NCI-H1105 treated with DMSO at 0.1 percent for 48 hours (cell line): ENCODE measurements at places on chromosomes 5 and 9.
A peak's percentile ranks its signal among the peaks of the same experiment; 100 is the strongest.

GRCh38 chr5:95631255-95631958 lies 11.5 kb downstream of the GPR150 start:
- DNase-seq = no peak

DNA sequence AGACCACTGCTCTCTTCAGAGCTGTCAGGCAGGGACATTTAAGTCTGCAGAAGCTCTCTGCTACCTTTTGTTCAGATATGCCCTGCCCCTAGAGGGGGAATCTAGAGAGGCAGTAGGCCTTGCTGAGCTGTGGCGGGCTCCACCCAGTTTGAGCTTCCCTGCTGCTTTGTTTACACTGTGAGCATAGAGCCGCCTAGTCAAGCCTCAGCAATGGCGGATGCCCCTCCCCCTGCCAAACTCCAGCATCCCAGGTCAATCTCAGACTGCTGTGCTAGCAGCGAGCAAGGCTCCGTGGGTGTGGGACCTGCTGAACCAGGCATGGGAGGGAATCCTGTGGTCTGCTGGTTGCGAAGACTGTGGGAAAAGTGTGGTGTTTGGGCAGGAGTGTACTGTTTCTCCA lies 59.9 kb downstream of the CAVIN4 start:
- DNase-seq = no peak

DNA sequence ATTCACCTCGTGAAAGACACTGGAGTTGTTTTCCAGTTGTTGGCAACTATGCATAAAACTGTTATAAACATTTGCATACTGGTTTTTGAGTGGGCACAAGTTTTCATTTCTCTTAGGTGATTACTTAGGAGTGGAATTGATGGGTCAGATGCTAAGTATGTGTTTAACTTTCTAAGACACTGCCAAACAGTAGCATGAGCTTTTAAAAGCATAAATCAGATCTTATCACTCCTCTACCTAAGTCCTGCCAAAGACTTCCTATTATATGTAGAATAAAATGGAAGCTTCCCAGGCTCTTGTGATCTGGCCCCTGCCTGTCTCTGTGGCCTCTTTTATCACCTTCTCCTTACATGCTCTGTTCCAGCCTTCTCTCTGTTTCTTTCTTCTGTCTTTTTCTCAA lies 72.6 kb downstream of the SH3RF2 start:
- DNase-seq = no peak

- no peak for DNase-seq
Measured at GRCh38 chr9:15115702-15116101, 191.3 kb downstream of the TTC39B start.

- peak; percentile 19 for DNase-seq
Measured at GRCh38 chr5:109690975-109691574, 1.3 kb downstream of the MAN2A1 start.

DNA sequence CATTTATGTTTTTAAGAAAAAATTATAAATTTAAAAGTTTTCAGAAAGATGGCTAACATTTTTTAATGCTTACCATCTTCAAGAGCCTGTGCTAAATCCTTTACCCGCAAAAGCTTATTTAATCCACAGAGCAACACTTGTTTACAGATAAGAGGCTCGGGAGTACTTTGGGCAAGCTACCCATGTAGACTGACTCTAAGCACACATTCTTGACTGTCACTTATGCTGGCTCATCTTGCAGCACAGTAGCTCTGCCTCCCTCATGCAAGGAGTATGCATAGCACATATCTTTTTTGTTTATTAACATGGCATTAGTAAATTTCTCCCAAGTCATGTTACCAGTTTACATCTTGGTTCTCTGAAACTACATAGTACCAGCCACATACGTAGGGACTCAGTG lies 14.7 kb downstream of the SH3RF2 start:
- no peak for DNase-seq

- DNase-seq = no peak
Measured at GRCh38 chr9:109972026-109972882, 192.3 kb downstream of the PALM2AKAP2 start.

DNA sequence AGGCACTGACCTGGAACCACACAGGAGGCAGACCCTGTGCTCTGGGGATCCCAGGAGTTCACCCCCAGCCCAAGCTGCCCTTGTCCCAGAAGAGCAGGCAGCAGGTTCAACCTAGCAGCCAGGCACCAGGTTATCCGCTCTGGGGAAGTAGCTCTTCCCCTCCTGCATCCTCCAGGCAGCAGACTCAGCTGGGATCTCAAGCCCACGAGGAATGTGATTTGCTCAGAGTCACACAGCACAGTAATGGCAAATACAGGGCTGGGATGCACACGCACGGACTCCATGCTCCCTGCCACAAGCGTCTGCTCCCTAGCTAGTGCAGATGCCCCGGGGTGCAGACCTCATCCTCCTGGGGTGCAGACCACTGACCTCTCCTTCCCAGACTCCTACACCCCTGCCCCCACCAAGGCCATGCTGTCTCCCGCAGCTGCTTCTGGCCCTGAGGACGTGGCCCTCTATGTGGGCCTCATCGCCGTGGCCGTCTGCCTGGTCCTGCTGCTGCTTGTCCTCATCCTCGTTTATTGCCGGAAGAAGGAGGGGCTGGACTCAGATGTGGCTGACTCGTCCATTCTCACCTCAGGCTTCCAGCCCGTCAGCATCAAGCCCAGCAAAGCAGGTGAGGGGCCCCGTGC lies 25.5 kb downstream of the HK3 start:
- DNase-seq = no peak

DNA sequence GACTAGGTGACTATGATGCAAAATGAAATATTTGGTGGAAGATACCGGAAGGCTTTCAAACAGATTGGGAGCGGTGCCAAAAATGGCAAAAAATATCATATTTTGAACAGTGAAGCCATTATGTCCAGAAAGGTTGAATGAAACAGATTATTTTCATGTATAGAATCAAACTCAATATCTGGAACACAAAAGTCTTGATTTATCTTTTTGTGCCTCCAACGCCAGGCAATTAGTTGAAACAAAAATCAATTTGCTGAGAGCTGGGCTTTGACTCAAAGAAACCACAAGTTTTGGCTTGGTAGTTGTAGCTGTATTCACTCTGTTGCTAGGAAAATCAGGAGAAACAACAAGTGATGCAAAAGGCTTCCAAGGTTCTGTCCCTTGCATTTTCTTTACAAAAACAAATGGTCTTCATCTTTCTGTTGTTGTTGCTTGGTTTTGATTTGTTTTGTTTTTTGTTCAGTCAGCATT lies 421.7 kb upstream of the TYRP1 start:
- DNase-seq = no peak

DNA sequence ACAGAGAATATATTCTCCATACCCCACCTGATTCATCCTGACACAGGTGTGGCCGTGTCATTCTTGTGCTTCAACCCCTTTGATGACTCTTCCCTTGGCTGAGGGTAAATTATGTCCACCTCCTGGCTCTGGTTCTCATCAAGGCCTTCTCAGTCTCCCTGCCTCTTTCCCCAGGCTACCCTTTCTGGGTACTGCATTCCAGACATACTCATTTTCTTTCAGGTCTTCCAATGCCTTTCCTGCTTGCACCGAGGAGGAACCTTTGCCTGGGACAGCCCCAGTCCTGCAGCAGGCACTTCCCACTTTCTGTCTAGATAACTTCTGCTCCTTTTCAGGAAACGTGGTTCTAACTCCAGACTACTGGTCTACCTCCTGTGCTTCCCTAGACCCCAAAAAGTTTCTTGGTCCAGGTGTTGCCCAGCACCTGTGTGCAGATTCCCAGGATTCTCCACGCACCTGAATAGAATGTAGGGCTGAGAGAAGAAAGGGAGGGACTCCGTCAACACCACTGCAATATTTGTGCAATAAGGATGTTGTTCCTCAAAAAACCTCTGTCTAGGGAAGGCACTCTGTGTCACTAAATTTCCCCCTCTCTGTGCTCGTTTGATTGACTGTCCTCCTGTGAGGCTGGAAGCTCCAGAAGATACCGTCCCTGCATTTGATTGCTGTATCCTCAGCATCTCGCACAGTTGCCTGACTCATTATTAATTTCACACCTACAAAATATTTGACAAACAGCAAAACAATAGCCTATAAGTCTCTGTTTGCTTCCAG lies 255.4 kb upstream of the NFIL3 start:
- no peak for DNase-seq

- DNase-seq = no peak
Measured at GRCh38 chr5:504326-505154, 19.7 kb downstream of the SLC9A3 start.

DNA sequence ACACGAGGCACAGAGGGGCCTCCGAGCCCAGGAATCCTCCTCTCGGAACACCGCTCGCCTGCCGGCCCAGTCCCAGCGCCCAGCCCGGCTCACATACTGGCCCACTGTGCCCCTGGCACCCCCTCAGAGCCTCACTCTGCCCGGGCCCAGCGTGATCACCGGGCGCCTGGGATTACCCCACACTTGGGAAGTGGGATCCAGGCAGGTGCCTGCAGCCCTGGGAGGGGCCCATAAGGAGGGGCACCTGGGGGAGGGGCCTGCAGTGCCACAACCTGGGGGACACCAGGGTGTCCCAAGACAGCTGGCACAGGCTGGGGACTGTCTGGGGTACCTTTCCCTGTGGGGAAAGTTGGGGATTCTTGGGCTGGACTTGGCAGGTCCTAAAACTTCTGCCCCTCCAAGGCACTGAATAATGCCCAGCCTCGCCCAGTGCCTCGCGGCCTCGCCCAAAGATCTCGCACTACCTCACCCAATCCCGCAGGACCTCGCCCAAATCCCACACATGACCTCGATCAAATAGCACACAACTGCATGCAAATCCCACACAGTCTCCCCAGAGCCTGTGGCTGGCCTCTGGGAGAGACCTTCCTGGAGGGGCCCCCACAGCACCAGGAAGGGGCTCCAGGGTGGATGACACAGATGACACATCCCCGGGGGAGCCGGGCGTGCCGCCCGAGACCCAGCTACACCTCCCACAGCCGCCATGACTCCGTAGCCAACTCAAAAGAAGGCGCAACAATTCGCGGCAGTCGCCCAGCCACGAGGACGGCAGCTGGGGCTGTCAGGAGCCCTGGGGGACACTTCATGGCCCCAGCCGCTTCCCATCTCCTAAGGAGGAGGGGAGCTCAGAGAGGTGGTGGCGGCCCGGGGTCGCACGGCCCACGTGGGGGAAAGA lies 13.7 kb downstream of the NOTCH1 start:
- DNase-seq = no peak

DNA sequence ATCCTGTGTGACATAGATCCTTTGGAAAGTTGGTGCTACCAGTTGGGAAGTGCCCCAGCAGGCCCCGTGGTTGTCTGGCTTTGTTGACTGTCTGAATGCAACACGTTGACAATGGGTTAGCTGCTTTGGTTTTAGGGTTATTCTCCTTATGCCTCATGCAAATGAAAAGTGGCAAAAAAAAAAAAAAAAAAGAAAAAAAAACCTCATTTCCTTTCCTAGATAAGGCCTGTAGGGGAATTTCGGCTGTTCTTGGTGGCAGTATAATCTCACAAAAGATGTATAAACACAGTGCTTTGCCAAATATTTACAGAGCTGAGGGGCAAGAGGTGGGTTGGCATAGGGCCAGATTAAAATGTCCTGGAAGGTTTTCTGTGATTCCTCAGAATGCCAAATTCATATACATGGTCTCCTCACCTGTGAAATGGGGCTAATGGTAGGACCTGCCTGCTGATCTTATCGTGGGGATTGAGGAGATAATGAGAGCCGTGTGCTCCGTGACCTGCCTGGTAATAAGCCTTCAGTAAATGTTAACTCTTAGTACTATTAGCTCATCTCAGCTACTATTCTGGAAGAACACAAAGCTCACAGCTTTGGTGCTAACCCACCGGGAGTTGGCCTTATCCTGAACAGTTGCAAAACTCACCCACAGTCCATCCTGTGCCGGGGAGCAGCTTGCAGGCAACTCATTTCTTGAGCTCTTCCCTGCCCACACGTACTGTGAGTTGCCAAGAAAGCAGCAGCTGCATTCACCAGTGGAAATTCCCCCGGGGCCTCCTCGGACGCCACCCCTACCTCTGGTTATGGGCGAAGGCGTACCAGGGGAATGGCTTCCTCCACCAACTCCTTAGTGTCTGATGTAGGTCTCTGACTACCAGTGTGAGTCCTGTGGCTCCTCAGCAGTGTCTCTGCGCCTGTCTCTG lies 220.3 kb downstream of the NR3C1 start:
- DNase-seq = no peak

GRCh38 chr5:14953075-14953607 lies 81.6 kb upstream of the ANKH start:
- DNase-seq = no peak
